ENCODE measurements at places on chromosomes 3 and 15.

DNA sequence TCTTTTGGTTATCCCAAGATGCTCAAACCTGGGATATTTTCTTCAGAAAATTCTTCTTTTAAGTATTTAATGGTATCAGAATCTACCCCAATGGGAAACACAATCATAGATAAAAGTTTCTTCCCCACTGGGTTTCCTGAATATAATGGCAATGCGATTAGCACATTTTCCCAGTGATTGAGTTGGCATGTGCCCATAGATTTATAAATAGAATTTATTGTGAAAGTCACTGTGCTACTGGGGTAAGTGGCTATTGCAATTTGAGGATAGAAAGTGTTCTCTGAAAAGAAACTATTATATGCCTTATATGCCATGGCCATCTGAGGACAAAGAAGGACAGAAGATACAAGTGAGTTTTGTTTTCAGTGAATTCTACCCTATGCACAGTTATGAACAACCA lies 99.0 kb upstream of the RBMS3 start:
- DNase-seq: no peak

GRCh38 chr15:90934256-90934948 lies 683 bp upstream of the UNC45A start:
- DNase-seq: peak; percentile 87

DNA sequence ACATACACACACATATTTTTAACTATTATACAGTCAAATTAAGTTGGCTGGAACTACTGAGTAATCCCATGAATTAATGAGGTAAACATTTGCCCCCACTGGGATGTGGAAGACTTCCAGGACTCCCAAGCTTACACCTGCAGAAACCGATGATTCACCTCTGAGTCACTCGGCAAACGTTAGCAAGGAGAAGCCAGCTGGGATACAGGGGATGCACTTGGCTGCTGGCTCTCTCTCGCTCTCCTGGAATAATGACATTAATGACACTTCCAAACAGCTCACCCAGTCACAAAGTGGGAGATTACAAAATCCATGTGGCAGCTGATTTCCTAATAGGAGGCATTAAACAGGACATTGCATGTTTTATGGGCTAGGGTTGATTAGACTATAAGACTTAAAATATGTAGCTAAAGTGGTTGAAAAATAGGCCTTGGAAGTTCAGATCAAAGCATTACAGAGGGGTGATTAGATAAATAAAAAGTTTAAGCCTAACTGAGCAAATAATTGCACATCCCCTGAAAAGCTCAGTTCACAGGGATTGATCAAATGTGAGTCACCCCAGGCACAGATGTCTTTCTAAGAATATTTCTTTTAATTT lies 500.9 kb downstream of the SOX2 start:
- DNase-seq: no peak

- DNase-seq: no peak
Observed at GRCh38 chr3:88876724-88877123, 230.7 kb upstream of the EPHA3 start.

- no peak for DNase-seq
Observed at GRCh38 chr3:134341389-134341788, 32.9 kb downstream of the AMOTL2 start.

GRCh38 chr3:114632757-114633424 lies 339.1 kb downstream of the TIGIT start:
- no peak for DNase-seq

- DNase-seq: peak; percentile 42
Observed at GRCh38 chr15:73560501-73561117, 72.6 kb downstream of the NPTN start.

- no peak for DNase-seq
Observed at GRCh38 chr3:115399750-115400149, 223.6 kb upstream of the GAP43 start.

DNA sequence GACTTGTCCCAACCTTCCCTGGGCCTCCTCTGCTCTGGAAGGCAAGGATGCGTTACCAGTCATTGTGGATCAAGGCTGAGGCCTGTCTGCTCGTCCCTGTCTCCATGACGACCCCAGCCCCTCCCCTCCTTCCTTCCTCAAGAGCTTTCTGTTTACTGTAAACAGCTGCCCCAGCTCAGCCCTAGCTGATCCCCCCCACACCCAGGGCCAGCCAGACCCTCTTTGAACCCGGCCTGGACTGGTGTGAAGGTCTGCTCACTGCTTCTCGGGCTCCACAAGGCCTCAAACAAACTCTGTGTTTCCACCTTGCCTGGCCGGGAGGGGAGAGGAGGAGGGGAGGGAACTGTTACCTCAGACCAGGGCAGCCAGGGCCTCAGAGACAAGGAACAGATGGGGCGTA lies 16.9 kb downstream of the VPS18 start:
- DNase-seq: peak; percentile 34

- peak; percentile 22 for DNase-seq
Observed at GRCh38 chr15:75725719-75726607, 13.3 kb upstream of the CSPG4 start.

- no peak for DNase-seq
Observed at GRCh38 chr3:30112902-30113484, 493.4 kb upstream of the TGFBR2 start.

DNA sequence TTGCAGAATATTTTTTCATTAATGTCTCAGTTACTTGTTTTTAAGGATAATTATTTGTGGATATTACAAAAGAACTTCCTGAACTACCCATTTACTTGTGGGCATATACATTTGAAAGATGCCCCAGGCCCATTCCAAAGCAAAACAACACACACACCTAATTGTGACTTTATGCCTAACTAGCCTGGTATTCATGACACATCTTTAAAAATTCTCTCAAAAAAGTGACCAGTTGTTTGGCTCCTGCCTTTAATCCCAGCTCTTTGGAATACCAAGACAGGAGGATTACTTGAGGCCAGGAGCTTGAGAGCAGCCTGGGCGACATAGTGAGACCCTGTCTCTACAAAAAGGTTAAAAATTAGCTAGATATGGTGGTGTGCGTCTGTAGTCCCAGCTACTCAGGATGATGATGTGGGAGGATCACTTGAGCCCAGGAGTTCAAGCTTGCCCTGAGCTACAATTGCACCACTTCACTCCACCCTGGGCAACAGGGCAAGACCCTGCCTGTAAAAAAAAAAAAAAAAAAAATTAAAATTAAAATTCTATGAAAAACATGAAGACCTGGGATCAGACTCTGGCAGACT lies 51.7 kb upstream of the SLC4A7 start:
- no peak for DNase-seq

GRCh38 chr3:177045767-177046166 lies 151.5 kb downstream of the TBL1XR1 start:
- no peak for DNase-seq

DNA sequence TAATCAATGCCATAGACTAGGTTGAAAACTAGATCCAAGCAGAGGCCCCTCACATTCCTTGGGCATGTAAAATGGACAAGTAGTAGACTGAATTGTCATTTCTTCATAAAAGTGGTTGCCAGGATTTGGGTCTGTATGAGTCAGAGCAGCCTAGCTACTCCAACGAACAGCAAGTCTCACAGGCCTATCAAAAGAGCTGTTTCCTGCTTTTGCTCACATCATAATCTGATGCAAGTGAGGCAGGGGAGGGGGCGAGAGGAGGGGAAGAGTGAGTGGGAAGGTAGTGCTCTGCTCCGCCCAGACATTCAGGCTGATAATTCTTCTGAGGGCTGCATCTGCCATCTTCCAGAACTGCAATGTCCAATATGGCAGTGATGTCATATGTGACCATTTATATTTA lies 228.9 kb upstream of the PRICKLE2 start:
- no peak for DNase-seq

DNA sequence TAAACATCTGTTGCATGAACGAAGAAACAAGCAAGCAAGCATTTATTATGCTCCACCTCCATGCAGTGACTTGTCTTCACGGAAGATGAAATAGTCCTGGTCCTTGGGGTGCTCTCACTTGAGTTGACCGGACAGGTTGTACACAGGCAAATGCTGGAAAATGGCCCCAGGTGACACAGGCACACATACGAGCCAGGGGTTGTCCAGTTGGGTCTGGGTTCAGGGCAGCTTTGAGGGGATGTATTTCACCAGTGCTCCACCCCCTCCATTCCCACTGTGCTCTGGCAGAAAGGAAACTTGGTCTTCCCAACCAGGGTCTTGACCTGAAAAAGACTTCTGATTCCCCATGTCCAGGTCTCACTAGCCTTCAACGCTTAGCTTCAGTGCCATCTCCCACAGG lies 48.3 kb upstream of the ITGA11 start:
- DNase-seq: no peak

DNA sequence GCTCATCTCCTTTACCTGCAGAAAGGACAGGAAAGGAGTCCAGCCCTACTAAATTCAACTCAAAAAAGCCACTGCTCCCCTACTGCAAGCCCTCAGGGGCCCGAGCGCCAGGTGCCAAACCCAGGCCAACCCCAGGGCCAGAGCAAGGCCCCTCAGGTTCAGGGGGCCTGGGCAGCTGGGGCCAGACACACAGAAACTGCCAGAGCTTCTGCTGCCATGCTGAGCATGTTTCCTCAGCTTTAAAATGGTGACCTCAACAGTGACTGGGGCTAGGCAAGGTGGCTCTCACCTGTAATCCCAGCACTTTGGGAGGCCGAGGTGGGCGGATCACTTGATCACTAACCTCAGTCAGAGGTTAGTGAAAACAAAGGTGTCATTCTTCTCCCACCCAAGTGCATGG lies 38.8 kb downstream of the KLHL25 start:
- DNase-seq: peak; percentile 10

DNA sequence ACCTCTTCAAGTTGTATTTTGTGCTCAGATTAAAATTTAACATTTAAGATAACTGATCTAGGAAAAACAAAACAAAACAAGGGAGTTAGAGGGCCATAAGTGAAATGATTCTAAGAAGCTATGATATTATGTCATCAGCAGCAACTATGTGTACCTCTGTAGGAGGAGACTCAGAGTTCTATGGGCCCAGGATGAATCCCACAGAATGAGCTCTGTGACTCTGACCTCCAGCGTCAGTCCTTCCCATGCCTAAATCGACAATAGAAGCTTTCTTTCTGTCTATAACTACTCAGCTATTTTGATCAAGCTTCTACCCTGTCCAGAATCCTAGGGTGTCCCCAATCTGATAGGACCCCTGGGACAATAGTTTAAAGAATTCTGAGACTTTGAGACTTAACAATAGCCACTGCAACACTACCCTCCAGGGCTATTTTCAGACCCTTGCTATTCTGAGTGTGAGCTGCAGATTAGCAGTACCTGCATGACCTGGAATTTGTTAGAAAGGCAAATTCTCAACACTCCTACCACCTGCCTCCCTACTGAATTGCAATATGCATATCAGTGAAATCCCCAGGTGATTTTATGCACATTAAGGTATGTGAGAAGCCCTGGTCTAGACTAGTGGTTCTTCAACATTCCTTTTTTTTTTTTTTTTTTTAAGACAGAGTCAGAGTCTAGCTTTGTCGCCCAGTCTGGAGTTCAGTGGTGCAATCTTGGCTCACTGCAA lies 66.7 kb downstream of the ARHGAP31 start:
- DNase-seq: no peak

- no peak for DNase-seq
Observed at GRCh38 chr15:62854420-62855084, 188.0 kb upstream of the TPM1 start.

- no peak for DNase-seq
Observed at GRCh38 chr3:119080364-119080763, 45.7 kb upstream of the IGSF11 start.

DNA sequence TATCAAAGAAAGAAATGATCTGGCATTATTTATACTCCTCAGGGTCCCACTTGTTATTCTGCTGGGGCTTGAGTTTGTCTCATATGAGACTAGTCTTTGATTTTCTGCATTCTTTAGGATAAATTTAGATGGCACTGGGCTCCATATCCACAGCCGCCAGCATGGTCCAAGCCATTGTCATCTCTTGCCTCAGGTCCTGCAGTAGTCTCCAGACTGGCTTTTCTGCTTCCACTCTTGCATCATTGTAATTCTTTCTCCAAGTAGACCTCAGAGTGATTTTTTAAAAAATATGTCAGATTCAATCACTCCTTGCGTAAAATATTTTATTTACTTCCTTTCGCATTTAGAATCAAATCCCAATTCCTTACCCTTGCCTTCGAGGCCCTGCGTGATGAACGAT lies 50.4 kb upstream of the ST3GAL6 start:
- DNase-seq: no peak

DNA sequence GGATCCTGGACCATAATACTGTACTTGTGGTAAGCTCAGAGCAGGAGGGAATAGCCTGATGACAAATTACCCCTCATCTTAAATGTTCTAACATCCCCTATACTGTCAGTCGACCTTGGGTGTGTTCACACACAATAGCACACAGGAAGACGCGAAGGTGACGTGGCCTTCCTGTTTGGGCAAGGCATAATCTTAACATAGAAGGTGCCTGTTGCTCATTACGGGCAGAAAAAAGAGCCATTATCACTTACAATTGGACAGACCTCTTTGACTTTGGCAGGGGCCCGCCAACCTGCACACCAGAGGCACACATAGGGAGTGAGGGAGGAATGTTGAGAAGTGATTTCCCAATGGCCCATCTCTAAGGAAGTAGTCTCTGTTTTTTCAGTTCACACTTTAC lies 144.2 kb downstream of the ANO10 start:
- DNase-seq: no peak

DNA sequence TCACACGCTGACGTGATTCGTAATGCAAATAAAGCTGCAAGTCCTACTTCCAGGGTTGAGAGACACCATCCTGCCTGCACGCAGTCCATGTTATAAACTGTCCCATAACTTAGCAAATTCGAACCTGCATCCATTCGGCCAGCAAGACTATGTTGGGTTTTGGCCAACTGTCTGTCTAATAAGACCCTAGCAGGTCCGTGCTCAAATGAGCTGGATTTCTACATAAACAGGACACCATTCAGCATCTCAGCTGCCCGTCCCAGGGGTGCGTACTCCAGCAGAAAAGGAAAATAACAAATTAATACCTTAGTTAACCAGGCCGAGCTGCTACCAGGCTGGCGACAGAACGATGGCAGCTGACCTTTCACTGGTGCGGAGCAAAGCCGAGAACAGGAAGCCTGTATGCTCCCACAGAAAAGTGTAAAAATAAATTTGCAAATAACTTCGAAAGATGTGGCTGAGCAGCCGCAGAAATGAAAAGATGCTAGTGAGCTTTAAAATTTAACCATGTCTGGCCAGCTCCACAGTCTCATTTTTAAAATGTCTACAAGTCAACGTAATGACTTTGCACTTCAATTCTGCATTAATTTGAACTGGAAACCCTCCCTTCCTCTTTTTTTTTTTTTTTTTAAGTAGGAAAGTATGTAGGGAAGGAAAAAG lies 97.1 kb upstream of the SNRPA1 start:
- no peak for DNase-seq

DNA sequence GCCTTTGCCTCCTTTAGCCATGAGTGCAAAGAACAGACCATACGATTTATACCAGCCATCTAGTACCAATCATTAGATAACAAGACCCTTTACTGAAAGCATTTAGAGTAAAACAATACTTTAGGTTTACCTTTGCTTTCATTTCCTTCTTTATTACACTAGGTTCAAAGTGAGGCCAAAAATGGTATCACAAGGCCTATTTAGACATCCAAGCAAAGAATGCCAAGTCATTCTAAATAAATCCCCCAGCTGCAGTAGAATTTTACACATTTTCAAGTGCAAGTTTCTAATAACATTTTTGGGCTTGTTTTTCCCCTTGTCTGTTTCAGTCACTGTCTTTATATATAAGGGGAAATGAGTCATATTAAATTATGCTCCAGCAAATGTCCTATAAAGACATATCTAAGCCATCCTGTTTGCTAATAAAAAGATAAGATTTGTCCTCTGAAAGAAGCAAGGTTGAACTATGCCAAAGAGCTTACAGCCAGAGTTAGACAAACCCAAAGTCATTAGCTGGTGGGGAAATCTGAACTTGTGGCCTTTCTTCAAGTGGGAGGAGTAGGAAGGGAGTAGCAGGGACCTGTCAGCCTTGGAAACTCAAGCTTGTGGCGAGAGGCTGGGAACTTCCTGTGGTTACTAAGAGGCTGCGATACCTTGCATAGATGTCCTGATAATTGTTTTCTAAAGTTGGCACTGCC lies 232.7 kb downstream of the MECOM start:
- no peak for DNase-seq
